ENCODE measurements at places on chromosomes 11 and 22. TPM values are rescaled to one million over a fixed set of nuclear protein-coding genes. Genes with fewer than 3 reads are reported as not detected.

SLC43A3 gene
- total RNA-seq = 2.1 TPM

DNA sequence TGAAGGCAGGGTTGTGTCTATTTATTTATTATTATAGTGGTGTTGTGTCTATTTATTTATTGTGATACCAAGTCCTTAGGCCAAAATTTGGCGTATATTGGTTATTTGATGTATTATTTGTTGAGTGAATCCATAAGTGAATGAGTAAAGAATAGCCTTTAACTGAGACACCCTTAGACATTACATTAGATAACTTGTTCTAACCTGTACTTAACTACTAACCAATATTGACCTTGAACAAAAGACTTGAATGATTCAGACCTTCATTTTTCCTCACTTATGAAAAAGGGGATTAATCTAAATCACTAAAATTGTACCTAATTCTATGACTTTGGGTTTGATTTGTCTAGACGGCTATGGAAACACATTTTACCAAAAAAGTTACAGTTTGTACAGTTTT is 370.5 kb downstream of the JRKL start:
- ATAC-seq = no peak

DNA sequence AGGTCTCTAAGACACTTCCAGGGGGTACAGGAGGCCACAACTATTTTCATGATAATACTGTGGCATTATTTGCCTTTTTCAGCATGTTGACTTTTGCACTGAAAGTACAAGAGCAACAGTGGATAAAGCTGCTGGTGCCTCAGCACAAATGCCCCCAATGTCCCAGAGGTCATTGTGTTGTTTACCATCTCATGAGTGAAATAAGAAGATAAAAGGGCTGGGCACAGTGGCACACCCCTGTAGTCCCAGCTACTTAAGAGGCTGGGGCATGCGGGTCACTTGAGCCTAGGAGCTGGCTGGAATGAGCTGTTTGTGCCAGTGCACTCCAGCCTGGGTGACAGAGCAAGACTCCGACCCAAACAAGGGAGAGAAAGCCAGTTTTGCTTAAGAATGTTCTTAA is 72.6 kb upstream of the RAB1B start:
- ATAC-seq = no peak

RFPL2 gene
- not detected for total RNA-seq

GRCh38 chr11:36699271-36699670 is 101.2 kb upstream of the RAG2 start:
- ATAC-seq = no peak
